ENCODE measurements at places on chromosomes 3 and 15.
A peak's percentile ranks its signal among the peaks of the same experiment; 100 is the strongest.

DNA sequence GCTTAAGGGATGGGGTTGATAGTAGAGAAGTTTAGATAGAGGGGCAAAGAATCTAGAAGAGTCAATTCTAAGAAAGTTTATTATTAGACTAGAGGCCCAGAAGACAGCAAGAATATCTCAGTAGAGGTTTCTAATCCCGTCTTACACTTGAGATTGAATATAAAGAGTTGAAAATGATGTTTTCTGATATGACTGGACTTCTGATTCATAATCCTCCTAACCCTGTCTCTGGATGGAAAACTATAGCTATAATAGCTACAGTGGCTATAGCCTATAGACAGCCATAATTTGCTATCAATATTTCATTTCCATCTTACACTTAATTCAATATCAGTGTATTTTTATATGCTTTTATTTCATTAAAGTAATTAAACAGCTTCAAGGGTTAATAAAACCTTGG, 60.0 kb downstream of the GAP43 start:
- DNase-seq, result no peak

- DNase-seq, result no peak
These were observed 16.0 kb upstream of the CPEB1 start for GRCh38 chr15:82663186-82663600.

GRCh38 chr3:157605356-157605755, 102.1 kb upstream of the VEPH1 start:
- no peak for DNase-seq

GRCh38 chr15:71811752-71812735, 1.7 kb downstream of the NR2E3 start:
- DNase-seq, result no peak

GRCh38 chr3:102182162-102182561, 252.7 kb upstream of the ZPLD1 start:
- no peak for DNase-seq

GRCh38 chr3:23377928-23378672, 175.0 kb downstream of the UBE2E2 start:
- DNase-seq, result no peak

DNA sequence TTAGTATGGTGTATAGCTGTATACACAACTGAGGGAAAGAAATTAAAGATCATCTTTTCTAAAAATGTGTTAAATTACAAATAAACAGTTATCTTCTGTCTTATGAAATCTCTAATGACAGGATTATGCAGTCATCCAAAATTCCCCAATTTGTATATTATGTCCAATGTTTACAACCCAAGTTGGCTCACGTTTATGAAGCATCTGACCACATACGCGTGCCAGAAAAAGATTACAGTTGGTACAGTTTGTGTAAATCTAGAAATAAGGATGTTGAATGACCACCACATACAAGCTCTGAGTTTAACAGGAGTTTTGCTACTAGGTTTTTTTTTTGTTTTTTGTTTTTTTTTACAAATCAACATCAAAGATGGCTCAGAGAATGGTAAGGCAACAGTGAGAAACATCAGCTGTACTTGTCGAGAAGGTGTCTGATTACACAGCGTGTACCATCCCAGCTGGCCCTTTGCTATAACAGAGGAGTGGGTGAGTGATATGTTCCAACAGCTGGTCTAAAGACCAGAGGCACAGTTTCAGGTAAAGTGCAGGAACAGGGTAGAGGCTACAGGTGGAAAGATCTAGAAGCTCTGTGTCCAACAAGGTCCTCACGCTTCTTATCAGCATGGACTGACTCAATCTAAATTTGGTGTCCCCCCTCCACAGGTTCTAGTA, 47.1 kb downstream of the USF3 start:
- no peak for DNase-seq

- DNase-seq, result no peak
These were observed 8.4 kb downstream of the ITGB5 start for GRCh38 chr3:124878561-124879336.

DNA sequence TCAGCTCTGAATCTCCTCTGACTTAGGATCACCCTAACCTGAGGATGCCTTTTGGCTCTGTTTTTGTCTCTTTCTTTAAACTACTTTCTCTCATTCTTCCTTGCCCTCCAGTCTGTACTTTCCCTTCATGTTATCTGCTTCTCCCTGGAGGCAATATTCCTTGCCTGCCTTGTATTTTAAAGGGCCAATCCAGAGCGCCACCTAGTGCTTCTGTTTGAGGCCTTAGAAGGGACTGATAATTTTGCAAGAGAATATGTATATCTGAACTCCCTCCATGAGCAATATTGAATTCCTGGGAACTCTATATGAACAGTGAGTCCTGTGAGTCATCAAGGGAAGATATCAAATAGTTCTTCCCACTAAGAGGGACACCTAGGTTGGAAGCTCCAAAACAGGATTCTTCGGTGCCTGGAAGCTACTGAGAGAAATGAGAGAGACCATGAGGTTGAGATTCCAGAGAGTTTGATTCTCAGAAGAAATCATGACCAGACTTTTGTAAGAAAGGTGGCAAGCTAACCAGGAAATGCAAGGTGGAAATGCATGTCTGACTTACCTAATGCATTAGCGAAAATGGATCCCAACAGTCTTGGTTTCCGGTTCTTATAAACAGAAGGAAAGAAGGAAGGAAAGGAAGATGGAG, 203.8 kb upstream of the CD96 start:
- peak; percentile 21 for DNase-seq

DNA sequence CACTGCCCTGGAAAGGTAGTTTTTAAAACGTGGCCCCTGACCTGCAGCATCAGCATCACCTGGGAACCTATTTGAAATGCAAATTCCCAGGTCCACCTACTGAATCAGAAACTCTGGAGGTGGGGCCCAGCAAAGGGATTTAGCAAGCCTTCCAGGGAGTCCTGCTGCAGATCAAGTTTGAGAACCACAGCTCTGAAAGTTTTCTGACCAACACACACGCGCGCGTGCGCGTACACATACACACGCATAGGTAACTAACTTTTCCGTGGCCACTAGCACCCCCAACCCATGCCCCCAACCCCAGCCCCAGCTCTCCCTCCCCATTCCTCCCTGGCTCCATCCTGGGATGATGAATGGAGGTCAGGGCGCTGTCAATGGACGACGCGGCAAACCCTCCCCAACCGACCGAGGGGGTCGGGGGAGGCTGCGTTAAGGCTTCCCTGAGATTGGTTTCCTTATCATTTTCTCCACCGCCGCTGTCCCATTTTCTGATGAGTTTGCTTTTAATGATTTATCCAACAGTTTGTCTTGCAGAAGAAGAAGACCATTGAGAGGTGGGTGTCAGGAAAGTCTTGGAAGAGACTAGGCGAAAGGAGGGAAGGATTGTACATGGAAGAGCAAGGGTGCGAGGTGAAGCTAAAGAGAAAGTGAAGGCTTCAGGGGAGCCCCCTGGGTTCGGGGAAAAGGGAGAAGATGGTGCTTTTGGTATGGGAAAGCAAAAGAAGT, 590 bp upstream of the BOC start:
- no peak for DNase-seq

DNA sequence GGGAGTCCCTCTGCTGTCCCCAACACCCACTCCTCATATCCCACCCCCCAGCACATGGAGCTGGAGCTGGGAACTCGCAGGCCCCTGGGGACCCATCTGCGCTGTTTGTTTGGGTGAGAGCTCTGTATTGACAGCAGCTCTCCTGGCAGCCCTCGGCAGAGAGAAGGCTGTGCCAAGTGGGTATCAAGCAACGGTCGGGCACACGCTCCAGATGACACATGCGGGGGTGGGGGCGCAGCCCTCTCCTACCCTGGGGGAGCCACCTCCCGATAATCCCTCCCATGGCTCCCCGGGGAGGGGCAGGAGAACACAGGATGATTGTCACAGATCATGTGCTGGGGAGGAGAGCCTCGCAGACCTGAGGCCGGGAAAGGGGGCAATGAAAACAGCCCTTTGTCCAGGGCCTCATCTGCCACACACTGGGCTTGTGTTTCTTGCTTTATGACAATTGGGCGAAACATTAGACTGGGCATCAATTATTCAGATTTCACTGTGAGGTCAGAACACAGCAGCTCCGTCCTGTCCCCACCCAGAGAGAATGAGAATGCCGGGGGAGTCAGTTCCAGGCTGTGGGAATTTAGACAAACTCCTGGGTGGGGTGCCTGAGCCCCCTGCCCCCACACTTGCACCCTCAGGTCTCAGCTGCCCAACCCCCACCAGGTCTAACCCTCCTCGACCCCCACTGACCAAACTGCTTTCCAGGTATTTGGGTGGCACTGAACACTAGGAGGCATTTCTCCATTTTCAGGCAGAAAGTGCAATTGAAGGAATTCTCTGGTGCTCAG, 46.4 kb upstream of the KLF13 start:
- DNase-seq, result no peak

GRCh38 chr3:158777161-158777873, 24.5 kb upstream of the MFSD1 start:
- DNase-seq, result no peak

GRCh38 chr3:30805695-30806094, 88.8 kb downstream of the GADL1 start:
- no peak for DNase-seq

GRCh38 chr15:96672629-96673028, 342.1 kb downstream of the NR2F2 start:
- no peak for DNase-seq

GRCh38 chr3:9387322-9387655, 10.1 kb upstream of the SETD5 start:
- DNase-seq, result no peak

GRCh38 chr3:116886202-116886893, 176.8 kb downstream of the TUSC7 start:
- DNase-seq, result no peak

- no peak for DNase-seq
These were observed 78.3 kb downstream of the CBLB start for GRCh38 chr3:105790534-105790933.

- no peak for DNase-seq
These were observed 154.9 kb downstream of the LEKR1 start for GRCh38 chr3:156981005-156981404.

- no peak for DNase-seq
These were observed 74.7 kb downstream of the ZBBX start for GRCh38 chr3:167305340-167305890.

DNA sequence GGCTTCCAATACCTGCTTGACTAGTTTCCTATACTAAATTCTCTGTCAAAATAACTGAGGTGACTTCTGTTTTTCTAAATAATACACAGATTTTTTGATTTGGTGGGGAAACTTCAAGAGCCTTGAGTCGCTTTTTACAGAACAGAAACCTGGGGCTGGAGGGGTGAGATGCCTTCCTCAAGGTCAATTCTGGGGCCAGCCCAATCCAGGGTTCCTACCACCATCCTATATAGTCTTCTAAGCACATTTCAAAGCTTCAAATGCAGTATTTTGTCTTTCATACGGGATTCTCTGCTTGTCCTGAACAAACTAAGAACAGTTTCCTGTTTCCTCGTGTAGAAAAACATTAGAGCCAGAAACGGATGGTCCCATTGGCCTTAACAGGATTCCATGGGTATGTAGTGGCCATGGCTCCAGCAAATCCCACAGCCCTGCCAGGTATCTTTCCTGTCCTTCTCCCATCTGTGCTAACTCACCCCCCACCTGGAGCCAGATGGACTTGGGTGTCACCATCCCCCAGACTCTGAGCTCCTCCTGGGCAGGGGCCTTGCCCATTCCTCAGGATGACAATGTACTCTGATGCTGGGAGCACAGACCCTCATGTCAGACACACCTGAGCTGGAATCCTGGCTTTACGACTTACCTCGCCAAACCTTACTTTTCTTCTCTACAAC, 146.9 kb downstream of the KLF13 start:
- DNase-seq, result no peak

DNA sequence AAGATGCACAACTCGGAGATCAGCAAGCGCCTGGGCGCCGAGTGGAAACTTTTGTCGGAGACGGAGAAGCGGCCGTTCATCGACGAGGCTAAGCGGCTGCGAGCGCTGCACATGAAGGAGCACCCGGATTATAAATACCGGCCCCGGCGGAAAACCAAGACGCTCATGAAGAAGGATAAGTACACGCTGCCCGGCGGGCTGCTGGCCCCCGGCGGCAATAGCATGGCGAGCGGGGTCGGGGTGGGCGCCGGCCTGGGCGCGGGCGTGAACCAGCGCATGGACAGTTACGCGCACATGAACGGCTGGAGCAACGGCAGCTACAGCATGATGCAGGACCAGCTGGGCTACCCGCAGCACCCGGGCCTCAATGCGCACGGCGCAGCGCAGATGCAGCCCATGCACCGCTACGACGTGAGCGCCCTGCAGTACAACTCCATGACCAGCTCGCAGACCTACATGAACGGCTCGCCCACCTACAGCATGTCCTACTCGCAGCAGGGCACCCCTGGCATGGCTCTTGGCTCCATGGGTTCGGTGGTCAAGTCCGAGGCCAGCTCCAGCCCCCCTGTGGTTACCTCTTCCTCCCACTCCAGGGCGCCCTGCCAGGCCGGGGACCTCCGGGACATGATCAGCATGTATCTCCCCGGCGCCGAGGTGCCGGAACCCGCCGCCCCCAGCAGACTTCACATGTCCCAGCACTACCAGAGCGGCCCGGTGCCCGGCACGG, 991 bp downstream of the SOX2 start:
- DNase-seq, result no peak

GRCh38 chr15:68633231-68634121, 54.7 kb downstream of the CORO2B start:
- DNase-seq, result no peak

- DNase-seq, result no peak
These were observed 7.5 kb downstream of the TAFA4 start for GRCh38 chr3:68924897-68925296.

GRCh38 chr15:67715170-67715569, 110.1 kb upstream of the SKOR1 start:
- no peak for DNase-seq

DNA sequence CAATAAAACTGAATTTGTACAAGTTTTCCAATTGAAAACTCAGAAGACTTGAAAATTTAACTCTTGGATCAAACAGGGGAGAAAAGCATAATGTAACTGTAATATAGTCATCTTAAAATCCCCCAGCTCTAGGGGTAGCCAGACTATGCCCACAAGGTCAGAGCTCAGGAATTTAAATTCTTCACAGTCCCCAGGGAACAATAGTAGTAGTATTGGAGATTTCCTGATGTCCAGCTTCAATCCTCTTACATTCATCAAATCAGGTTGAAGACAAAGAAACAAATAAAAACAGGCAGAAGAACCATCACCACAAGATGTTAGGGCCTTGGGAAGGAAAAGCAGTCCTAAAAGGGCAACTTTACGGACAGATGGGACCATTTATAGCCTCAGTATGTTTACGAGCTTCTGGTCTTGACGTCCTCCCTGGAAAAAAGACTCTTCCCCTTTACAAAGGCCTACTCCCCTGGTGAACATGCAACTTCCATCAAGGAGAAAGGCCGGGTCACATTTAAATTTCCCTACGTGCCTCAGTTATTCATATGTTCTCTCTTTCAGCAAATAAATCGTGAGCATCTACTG, 96.8 kb downstream of the PLCH1 start:
- DNase-seq, result no peak

GRCh38 chr3:128378631-128379347, 87.9 kb downstream of the DNAJB8 start:
- no peak for DNase-seq

- no peak for DNase-seq
These were observed 118.3 kb downstream of the RFTN1 start for GRCh38 chr3:16395212-16395611.
